Femur (tissue), 1 donor: ENCODE measurements at places on chromosomes 5 and 9.

GRCh38 chr5:177509991-177510566 lies 453 bp upstream of the DOK3 start:
- DNase-seq, result no peak

DNA sequence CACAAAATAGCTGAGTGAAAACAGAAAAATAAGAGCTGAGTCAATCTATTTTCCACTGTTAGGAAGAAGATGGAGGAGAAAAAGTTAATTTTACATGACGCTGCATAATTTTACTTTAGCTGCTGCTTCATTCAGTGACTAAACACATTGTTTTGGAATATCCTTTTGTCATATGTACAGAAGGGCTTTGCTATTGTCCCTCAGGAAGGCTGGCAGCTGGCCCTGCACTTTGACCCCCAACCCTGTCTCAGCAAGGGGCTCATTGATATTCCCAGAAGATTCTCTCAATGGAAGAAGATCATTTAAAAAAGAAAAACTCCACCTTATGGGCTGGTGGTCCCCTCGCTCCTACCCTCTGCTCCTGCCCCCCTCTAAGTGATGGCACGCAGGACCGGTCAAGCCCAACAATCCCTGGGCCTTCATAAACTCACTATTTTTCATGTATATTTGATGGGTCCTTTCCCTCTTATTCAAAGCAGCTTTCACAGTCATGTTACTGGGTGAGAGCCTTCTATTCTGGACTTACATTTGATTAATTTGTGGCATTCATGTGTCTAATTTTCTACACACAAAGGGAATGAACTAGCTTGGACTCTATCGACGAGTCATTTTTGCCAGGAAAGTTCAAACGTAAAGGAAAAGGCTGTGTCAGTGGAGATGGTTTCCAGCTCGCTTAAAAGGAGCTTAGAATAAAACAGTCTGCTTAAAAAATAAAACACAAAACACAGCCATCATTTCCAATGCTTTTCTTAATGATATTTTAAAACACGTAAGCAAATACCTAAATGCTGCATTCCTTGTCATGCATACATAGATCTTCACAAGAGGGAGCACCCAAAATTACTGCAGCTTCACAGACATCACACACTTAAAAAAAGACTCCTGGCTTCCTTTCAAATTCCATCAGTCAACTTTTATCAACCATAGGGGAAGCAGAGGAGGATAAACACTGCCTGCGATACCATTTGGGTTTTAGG lies 104.7 kb downstream of the EFNA5 start:
- no peak for DNase-seq

GRCh38 chr5:100787648-100788047 lies 115.4 kb downstream of the ST8SIA4 start:
- DNase-seq, result no peak

GRCh38 chr9:78698371-78698770 lies 401.4 kb downstream of the PSAT1 start:
- no peak for DNase-seq

- DNase-seq, result peak; percentile 46
Measured at GRCh38 chr9:124776954-124777648, at the start of gene OLFML2A. TSS of gene OLFML2A (plus strand) at chr9:124777133. CDS start at chr9:124777271, 138 bp downstream.

DNA sequence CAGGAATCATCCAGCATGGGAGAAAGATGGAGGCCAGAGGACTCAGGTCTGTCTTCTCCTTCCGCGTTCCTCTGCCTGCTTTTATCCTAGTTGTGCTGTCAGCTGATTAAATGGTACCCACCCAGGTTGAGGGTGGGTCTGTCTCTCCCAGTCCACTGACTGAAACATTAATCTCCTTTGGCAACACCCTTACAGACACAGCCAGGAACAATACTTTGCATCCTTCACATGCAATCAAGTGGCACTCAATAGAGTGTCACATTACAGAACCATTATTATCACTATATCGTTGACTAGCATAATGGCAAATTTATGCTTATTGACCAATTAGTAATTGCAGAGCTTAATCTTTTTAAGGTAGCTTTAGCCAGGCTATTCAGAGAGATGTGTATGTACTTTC lies 64.8 kb downstream of the UNC13B start:
- no peak for DNase-seq

DNA sequence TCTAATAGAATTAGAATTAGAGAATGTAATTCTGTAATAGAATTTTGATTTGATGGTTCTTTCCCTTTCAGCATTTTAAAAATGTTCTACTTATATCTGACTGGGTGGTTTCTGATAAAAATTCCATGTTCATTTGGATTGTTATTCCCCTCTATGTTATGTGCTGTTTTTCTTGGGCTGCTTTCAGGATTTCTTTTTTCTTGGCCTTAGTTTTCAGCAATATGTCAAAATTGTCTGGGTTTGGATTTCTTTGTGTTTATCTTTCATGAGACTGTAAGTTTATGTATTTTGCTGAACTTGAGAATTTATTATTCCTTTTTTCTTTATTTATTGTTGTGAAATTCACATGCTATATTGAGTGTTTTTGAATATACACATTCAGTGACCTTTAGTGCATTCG lies 189.1 kb downstream of the RANBP17 start:
- no peak for DNase-seq

GRCh38 chr5:162248107-162248713 lies 180.6 kb downstream of the GABRG2 start:
- no peak for DNase-seq

DNA sequence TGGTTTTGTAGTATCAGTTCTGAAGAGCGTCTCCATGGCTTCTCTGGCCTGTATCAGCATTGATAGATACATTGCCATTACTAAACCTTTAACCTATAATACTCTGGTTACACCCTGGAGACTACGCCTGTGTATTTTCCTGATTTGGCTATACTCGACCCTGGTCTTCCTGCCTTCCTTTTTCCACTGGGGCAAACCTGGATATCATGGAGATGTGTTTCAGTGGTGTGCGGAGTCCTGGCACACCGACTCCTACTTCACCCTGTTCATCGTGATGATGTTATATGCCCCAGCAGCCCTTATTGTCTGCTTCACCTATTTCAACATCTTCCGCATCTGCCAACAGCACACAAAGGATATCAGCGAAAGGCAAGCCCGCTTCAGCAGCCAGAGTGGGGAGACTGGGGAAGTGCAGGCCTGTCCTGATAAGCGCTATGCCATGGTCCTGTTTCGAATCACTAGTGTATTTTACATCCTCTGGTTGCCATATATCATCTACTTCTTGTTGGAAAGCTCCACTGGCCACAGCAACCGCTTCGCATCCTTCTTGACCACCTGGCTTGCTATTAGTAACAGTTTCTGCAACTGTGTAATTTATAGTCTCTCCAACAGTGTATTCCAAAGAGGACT lies 1.5 kb downstream of the GPR21 start:
- DNase-seq, result no peak

DNA sequence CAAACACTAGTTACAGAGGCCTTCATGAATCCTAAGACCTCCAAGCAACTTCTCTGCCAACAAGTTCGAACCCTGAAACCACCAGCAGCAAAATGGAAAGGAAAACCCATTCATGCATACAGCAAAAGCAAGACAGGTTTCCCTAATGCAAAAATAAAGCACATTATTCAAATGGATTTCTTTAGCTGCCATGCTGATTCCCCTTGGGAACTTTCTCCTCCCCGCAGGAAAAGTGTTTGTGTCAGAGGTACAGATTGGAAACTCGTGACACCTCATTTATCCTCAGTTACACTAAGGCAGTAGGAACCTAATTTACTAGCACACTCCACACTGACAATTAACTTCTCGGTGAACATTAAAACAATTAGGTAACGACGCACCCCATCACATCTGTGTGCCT lies 63.4 kb downstream of the TLE1 start:
- no peak for DNase-seq

DNA sequence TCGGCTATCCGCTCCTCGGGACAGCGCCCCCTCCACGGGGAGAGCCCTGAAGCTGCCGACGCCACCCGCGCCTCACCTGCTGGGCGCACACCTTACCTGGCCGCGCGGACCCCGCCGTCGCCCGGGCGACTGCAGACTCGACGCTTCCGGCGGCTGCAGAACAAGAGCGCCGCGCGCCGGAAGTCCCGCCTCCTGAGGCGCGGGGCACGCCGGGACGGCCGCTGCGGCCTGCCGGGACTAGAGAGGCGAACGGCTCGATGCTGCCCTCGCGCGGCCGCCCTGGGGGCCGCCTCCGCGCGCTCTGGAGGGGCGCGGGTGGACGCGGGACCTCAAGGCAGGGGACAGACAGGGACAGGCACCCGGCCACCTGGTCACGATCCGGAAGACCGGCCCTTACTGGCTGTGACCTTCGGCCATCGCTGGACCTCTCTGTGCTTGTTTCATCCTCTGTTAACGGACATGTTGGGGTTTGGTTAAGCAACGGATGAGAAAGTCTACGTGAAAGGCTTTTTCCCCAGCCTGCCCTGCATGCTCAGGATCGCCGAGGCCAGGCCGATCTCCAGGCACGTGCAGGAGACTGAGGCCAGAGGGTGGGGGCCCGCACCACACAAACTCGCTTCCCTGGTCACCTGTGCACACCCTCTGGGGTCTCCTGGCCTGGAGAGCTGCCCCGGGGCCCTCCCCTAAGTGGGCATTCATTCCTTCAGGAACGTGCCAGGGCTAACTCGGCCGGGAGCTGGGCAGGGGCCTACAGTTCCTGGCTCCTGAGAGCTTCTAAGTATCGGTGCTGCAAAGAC lies at the start of gene SNAPC4:
SNAPC4 (minus strand) TSS at position 133 of the 797 bp plus-strand sequence. CDS start 1,742 bp downstream, outside the sequence.
- DNase-seq, result peak; percentile 92

GRCh38 chr5:160899735-160900134 lies 47.7 kb upstream of the ATP10B start:
- DNase-seq, result no peak

GRCh38 chr9:15142878-15143534 lies 164.0 kb downstream of the TTC39B start:
- peak; percentile 33 for DNase-seq

- DNase-seq, result no peak
Measured at GRCh38 chr9:22308177-22308576, 138.4 kb upstream of the DMRTA1 start.

GRCh38 chr9:83466351-83466750 lies 71.8 kb downstream of the FRMD3 start:
- DNase-seq, result no peak

- DNase-seq, result no peak
Measured at GRCh38 chr5:79235261-79235633, 684 bp upstream of the JMY start.

DNA sequence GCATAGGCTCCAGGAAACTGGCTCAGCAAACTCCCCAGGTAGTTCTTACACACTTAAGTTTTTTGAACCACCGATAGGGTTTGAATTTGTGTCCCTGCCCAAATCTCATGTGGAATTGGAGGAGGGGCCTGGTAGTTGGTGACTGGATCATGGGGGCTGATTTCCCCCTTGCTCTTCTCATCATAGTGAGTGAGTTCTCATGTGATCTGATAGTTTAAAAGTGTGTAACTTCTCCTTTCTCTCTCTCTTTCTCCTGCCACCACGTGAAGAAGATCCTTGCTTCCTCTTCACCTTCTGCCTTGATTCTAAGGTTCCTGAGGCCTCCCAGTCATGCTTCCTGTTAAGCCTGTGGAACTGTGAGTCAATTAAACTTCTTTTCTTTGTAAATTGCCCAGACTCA lies 22.4 kb upstream of the HACD4 start:
- no peak for DNase-seq

- DNase-seq, result peak; percentile 80
Measured at GRCh38 chr9:93051680-93052089, 6.8 kb upstream of the SUSD3 start.

DNA sequence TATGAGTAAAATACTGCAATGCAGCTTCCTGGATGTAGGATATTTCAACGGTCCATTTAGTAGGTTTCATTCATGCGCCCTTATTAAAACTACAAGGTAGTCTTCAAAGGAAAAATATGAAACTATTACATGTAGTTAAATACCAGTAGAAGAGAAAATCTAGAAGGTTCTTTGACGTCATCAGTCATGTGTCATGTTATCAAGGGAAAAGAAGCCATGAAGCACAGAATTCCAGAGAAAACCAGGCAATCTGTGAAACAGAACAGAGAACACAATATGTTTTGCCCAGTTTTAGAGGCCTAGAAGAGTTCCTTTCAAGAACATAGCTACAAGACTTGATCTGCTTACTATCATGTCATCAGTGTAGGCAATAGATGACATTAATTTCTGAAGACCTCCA lies 38.4 kb downstream of the BNC2 start:
- DNase-seq, result no peak

DNA sequence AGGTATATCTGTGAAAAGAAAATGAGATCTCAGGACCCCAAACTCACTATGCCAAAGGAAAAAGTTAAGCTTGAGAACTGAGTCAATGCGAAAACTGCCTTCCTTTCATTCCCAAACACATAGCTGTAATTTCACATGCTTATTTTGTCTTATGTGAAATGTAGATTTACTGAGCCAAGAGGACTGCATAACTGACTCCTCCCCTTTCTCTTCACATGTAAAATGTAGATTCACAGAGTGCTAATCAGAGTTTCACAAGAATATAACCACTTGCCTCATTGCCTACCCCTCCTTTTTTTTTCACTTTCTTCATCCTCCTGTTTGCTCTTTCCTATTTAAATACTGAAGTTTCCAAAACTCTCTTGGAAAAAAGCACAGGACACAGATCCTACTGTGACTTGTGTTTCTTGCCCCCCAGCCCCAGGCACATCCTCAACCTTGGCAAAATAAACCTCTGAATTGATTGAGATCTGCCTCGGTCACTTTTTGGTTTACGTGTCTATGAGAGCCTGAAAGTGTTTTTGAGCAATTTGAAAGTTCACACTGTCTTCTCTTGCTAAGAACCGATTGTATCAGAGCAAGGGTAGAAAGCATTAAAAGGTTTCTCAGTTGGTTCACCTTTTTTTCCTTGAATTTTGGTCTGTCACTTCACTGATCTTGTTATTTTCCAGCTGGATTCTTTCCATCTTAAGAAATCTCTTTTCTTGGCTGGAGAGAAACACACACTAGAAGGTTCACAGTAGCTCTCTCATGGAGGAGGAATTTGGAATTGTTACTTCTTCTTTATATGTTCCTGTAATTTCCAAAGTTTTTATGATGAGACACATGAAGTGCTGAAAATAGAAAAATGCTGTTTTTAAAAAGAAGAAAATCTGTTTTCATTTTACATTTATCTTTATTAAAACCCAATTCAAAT lies 44.8 kb upstream of the SNAPC3 start:
- no peak for DNase-seq

DNA sequence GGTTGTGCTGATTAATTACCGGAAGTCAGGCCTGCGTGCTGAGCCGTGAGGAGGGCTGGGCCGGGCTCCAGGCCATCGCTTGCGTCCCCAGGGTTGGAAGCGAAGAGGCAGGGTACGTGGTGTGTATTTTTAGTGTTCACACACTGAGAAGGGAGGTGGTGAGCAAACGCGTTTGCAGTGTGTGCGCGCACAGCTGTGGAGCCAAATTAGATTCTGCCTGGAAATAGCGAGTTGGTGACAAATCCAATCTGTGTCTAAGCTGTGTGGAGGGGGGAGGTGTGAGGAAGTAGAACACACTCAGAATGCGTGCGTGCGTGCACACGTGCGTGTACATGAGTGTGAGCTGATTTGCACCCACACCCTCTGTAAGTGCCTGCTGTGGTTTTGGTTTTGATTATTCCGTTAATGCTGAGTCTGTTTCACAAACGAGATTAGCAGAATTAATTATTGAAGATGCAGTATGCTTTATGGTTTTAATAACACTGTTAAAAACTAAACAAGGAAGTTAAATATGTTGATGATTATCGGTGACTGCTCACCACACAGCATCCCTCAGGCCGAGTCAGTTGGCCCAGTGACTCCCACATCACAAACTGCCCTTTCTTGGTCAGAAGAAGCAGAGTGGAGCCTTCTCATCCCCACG lies 111.8 kb upstream of the FCN2 start:
- peak; percentile 75 for DNase-seq

- no peak for DNase-seq
Measured at GRCh38 chr9:69806627-69807026, 14.0 kb upstream of the CFAP95 start.
